ENCODE measurements at places on chromosomes 4 and X. TPM values are rescaled to one million over a fixed set of nuclear protein-coding genes. Genes with fewer than 3 reads are reported as not detected.

DNA sequence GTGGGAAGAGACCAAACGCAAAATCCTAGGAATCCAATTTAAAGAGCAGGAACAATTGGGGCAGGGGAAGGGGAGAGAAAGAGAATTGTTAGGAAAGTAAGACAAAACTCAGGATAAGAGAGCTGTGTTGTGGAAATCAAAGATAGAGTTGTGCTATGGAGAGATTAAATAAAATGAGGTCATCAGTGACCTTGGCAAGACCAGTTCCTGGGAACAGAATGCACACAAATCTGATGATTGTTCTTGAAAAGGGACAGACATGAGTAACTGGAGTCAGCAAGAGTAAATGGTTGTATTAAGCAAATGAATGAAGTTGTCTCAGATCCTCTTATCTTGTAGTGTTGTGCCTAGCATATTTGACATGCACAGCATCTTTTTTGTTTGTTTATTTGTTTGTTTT is 267.4 kb downstream of the IL1RAPL1 start:
- no peak for DNase-seq

- no peak for DNase-seq
Observed at GRCh38 chr4:105605493-105605892, 53.1 kb downstream of the ARHGEF38 start.

DNA sequence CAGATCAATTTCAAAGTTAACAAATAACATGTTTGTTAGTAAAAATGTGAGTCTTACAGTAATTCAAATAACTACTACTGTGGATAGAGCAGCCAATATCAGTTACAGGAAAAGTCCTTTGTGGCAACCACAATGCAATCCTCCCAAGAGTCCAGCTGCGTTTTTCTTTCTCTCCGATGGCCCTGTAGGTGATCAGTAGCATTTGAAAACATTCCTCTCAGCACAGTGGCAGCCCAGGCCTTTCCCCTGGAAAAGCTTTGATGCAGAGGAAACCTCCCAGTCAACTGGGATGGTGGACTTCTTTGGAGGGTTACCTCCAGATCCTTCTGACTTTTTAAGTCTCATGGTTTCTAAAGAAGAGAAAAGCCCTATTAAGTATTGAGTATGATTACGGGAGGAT is 18.0 kb upstream of the PDZD4 start:
- no peak for DNase-seq

DNA sequence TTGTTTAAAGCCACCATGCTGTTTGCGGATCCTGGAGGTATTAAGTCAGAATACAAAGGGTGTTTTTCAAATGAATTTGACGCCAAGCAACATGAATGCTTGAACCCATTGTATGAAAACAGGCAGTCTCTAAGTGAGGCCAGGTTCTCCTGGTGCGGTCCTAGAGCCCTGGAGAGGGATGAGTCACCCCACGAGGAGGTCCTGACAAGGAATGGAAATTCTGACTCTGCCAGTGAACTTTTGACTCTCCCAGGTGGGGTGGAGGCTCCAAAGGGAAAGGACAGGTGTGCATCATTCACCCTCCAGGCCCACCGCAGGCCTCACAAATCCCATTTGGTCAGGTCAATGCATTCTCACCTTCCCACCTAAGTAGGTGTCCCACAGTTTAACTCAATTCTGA is 1.5 kb downstream of the TRIM2 start:
- DNase-seq, result no peak

DNA sequence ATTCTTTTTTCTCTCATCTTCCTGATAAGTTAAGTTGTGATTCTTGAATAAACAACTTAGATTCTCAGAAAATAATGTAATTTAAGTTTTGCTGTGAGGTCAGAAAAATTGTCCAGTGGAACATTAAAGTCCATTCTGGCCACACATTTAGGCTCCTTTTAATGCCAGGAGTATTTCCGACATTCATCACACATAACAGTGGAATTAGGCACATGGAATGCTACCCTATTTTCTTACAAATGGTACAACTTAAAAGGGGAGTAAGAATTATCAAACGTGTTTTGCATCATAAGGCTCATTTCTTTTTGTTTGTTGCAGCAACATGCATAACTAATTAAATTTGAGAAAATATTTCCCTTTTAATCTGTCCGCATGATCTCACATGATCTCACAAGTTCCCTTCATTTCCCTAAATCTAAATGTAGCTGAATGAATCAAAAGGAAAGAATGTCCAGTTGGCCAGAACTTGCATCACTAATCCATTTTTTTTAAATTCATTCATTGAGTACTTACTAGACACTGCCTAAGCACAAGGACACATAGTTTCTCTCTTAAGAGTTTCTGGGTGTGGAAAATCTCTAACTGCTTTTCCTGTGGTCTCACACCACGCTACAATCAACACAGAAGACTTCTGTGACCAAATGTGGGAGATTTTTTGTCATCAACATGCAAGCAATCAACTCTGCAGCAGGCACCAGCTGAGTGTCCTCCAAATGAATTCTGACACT is 22.0 kb downstream of the SPARCL1 start:
- no peak for DNase-seq

GRCh38 chr4:22653752-22654151 is 39.0 kb upstream of the GBA3 start:
- no peak for DNase-seq

VCX gene
- total RNA-seq, result not detected

SYNPO2 gene
- 290 TPM for total RNA-seq

Measured in heart left ventricle (tissue), 16 donors.